ENCODE measurements at places on chromosomes 7 and 10.

GRCh38 chr7:75979759-75980429, 14.5 kb downstream of the TMEM120A start:
- DNase-seq = no peak

GRCh38 chr10:42790835-42791234, 8.2 kb downstream of the BMS1 start:
- no peak for DNase-seq

GRCh38 chr10:43867113-43867512, 218.4 kb upstream of the ZNF32 start:
- DNase-seq = no peak

GRCh38 chr7:45658716-45659495, 84.7 kb downstream of the ADCY1 start:
- DNase-seq = no peak

GRCh38 chr10:4943821-4944220, 19.4 kb upstream of the AKR1C1 start:
- no peak for DNase-seq

- peak; percentile 55 for DNase-seq
Observed at GRCh38 chr7:2373124-2373556, 18.5 kb downstream of the EIF3B start.

DNA sequence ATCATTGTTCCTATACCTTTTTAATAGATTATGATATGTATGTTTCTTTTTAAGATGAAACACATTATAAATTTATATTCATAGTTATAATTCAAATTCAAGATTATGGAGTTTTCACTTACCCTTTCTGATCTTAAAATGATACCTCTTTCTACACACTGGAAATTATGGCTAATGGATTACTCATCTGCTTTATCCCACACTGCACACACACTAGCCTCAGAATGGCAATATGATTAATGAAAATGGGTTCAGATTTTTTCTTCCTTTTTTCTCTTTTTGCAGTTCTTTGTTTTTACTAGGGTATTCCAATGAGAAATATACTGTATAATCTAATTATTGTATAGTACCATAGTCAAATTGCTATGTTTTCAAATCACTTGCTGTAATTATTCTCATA, 82.3 kb upstream of the FZD1 start:
- DNase-seq = no peak

Data from iPS-NIHi11 (cell line).